Activated T-helper 2 cell treated with anti-CD3 and anti-CD28 coated beads, Interferon-gamma antibody, Interleukin-2, Interleukin-4, amounts not matched to agents 10 μg/mL and 5 μg/mL and 100 μg/mL, durations not matched to agents 14 hours and 24 hours and 36 hours (primary cell): ENCODE measurements at places on chromosomes 4 and X.

- no peaks in the 10 kb centered on the region for H3K27me3 ChIP-seq
- H3K36me3 ChIP-seq = no peaks in the 10 kb centered on the region
- no peak overlapping the region for H3K27ac ChIP-seq
- no peak for DNase-seq
- H3K4me1 ChIP-seq = no peaks in the 10 kb centered on the region
- no peak overlapping the region for H3K4me3 ChIP-seq
These were observed 72.0 kb downstream of the ING2 start for GRCh38 chr4:183576701-183577404.

DNA sequence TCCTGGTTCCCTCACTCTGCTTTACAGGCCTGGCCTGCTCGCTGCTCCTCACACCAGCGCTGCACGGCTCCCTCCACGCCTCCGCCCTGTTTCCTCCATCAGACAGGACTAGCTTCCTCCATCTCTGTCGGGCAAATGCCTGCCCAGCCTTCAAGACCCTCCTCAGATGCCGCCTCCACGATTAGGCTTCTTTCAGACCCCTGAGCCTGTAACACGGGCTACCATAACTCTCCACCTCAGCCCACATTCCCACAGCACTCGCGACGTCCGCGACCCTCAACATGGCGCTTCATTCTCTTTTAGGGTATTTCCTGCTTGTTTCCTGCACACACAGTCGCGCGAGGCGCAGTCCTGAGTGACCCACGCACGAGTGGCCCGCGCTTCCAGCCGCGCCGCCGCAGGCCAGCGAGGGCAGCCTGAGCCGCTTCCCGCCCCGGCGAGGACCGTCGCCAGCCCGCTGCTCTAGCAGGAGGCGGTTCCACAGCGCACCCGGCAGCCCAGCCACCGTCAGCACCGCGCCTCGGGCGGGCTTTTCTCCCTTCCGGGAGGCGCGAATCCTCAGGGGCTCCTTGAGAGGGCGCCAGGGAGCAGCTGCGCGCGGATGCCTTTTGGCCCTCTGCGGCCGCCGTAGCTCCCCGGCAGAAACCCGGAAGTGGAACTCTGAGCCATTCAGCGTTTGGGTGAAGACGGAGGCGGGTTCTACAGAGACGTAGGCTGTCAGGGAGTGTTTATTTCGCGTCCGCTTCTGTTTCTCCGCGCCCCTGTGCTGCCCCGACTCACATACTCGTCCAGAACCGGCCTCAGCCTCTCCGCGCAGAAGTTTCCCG lies at the start of gene FRG1:
FRG1 (plus strand) TSS at position 695 of the 827 bp plus-strand sequence. CDS start 138 bp downstream, outside the sequence.
- H3K4me1 ChIP-seq = peaks cover 41% of the 10 kb centered on the region
- peaks cover 56% of the 10 kb centered on the region for H3K36me3 ChIP-seq
- peak within 1 kb of the TSS; percentile 91 for H3K27ac ChIP-seq
- peak within 1 kb of the TSS; percentile 81 for H3K4me3 ChIP-seq
- no peaks in the 10 kb centered on the region for H3K27me3 ChIP-seq

DNA sequence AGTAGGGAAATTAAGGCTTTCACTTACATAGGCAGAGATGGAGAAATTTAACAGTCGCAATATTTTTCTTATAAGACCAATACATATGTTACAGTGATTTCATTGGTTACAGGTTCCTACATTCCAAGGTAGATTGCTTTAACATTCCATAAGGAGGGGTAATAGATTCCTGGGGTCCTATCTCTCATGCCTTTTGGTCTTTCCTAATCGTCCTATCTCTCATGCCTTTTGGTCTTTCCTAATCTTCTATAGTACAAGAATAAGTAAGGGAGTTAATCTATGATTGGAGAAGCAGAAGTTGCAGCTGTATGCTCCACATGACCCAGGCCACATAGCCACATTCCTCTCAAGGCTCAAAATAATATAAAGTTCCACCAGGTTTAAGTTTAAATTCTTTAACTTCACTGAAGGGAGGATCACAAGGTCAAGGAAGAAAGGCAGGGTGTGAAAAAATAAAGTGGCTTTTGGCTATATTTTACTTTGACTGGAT lies 285.0 kb upstream of the BOD1L1 start:
- no peak overlapping the region for H3K4me3 ChIP-seq
- H3K36me3 ChIP-seq = no peaks in the 10 kb centered on the region
- DNase-seq = no peak

DNA sequence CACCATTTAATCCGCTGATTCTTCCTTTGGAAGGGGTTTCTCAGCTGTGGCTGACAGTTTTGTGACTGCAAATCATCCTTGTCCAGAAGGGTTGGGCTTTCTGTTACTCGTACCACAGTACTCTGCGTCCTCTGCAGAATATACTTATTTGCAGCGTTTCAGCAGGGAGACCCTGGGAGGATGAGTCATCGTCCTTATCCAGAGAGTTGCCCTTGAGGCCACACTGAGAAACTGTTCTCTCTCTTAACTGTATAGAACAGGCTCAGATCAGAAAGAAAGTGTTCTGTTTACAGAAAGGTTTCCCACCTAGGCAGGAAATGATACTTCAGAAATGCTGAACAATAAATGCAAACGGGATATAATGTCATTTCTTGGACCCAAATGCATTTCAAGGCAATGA lies 47.8 kb upstream of the DDX53 start:
- no peaks in the 10 kb centered on the region for H3K27me3 ChIP-seq
- no peak for DNase-seq
- no peaks in the 10 kb centered on the region for H3K36me3 ChIP-seq
- no peak overlapping the region for H3K4me3 ChIP-seq

GRCh38 chr4:54668014-54668611 lies 10.4 kb downstream of the KIT start:
- no peaks in the 10 kb centered on the region for H3K36me3 ChIP-seq
- peaks cover 12% of the 10 kb centered on the region for H3K27me3 ChIP-seq
- DNase-seq = no peak
- H3K4me3 ChIP-seq = no peak overlapping the region
- H3K27ac ChIP-seq = no peak overlapping the region

- H3K4me3 ChIP-seq = no peak overlapping the region
- H3K36me3 ChIP-seq = no peaks in the 10 kb centered on the region
- H3K27ac ChIP-seq = no peak overlapping the region
- no peaks in the 10 kb centered on the region for H3K4me1 ChIP-seq
- DNase-seq = no peak
These were observed 113.1 kb downstream of the ENPP6 start for GRCh38 chr4:184104419-184105101.

- H3K4me3 ChIP-seq = no peak overlapping the region
- H3K36me3 ChIP-seq = no peaks in the 10 kb centered on the region
- DNase-seq = no peak
- H3K27ac ChIP-seq = no peak overlapping the region
- no peaks in the 10 kb centered on the region for H3K27me3 ChIP-seq
These were observed 140.0 kb downstream of the DCK start for GRCh38 chr4:71133491-71133890.

DNA sequence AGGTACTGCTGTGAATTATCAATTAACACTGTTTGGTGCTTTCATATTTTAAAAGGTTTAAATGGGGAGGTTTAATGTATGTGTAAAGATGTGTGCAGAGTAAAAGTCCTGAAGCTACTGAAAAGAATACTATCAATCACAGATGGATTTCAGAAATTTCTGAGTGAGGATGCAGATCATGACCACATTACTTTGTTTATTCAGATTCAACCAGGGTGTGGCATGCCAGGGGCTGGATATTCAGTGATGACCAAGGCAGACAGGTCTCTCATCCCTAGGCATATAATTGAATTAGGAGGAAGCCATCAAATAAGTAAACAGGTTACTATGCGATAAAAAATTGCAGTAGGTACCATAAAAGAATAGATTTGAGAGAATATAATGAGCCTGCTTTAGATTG lies 28.0 kb upstream of the ANKRD50 start:
- H3K27me3 ChIP-seq = no peaks in the 10 kb centered on the region
- no peak for DNase-seq
- H3K4me1 ChIP-seq = no peaks in the 10 kb centered on the region
- H3K27ac ChIP-seq = no peak overlapping the region

GRCh38 chr4:15811703-15812337 lies 33.7 kb downstream of the CD38 start:
- H3K4me1 ChIP-seq = peaks cover 45% of the 10 kb centered on the region
- H3K36me3 ChIP-seq = peaks cover 82% of the 10 kb centered on the region
- DNase-seq = no peak
- no peak overlapping the region for H3K4me3 ChIP-seq
- H3K27me3 ChIP-seq = no peaks in the 10 kb centered on the region

- H3K4me3 ChIP-seq = no peak overlapping the region
- peaks cover 10% of the 10 kb centered on the region for H3K36me3 ChIP-seq
- H3K27me3 ChIP-seq = no peaks in the 10 kb centered on the region
- no peak for DNase-seq
- H3K27ac ChIP-seq = no peak overlapping the region
These were observed 117.4 kb upstream of the MAB21L2 start for GRCh38 chr4:150464523-150464922.
